Stimulated activated naive B cell treated with anti-CD40 and anti-IgM and Interleukin-4, amounts not matched to agents 10 μg/mL and 1 μg/mL and 100 μg/mL, for 72 hours (primary cell): ENCODE measurements at places on chromosomes 2 and 18.
A peak's percentile ranks its signal among the peaks of the same experiment; 100 is the strongest.

GRCh38 chr2:152507907-152508306, 172.9 kb downstream of the FMNL2 start:
- peaks cover 1% of the 10 kb centered on the region for H3K27me3 ChIP-seq
- no peaks in the 10 kb centered on the region for H3K36me3 ChIP-seq
- H3K4me3 ChIP-seq = no peak overlapping the region
- no peak for DNase-seq
- no peak overlapping the region for H3K27ac ChIP-seq

- no peak for DNase-seq
- peaks cover 6% of the 10 kb centered on the region for H3K27me3 ChIP-seq
- H3K27ac ChIP-seq = no peak overlapping the region
- H3K36me3 ChIP-seq = no peaks in the 10 kb centered on the region
Observed at GRCh38 chr2:15040429-15041084, 408.0 kb downstream of the LRATD1 start.

DNA sequence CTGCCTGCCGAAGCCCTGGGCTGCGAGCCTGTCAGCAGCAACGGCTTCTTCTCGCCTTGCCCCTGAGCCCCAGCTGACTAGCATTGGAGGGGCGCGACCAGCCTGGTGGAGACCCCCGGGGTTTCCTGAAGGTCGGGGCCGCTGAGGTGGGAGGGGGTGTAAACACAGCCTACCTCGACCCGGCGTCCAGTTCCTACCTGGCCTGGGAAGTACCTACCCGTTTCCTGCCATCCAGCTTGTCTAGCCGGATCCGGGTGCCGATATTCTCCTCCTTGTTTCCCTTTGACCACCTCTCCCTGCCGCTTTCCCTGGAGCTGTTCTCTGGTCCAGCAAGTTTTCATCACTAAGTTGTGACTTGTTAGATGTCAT, 511 bp downstream of the MOB4 start:
- peaks cover 13% of the 10 kb centered on the region for H3K4me1 ChIP-seq
- peak; percentile 13 for DNase-seq
- H3K27ac ChIP-seq = peak overlapping the region; percentile 99
- peaks cover 33% of the 10 kb centered on the region for H3K36me3 ChIP-seq
- H3K27me3 ChIP-seq = no peaks in the 10 kb centered on the region
- peak overlapping the region; percentile 98 for H3K4me3 ChIP-seq

- H3K27me3 ChIP-seq = no peaks in the 10 kb centered on the region
- DNase-seq = no peak
- peak overlapping the region; percentile 74 for H3K27ac ChIP-seq
- H3K4me3 ChIP-seq = no peak overlapping the region
- peaks cover 30% of the 10 kb centered on the region for H3K4me1 ChIP-seq
- H3K36me3 ChIP-seq = peaks cover 13% of the 10 kb centered on the region
Observed at GRCh38 chr2:230721712-230722111, 9.1 kb downstream of the CAB39 start.

GRCh38 chr2:227310756-227311110, 14.3 kb upstream of the MFF start:
- no peaks in the 10 kb centered on the region for H3K27me3 ChIP-seq
- H3K27ac ChIP-seq = no peak overlapping the region
- no peaks in the 10 kb centered on the region for H3K4me1 ChIP-seq

DNA sequence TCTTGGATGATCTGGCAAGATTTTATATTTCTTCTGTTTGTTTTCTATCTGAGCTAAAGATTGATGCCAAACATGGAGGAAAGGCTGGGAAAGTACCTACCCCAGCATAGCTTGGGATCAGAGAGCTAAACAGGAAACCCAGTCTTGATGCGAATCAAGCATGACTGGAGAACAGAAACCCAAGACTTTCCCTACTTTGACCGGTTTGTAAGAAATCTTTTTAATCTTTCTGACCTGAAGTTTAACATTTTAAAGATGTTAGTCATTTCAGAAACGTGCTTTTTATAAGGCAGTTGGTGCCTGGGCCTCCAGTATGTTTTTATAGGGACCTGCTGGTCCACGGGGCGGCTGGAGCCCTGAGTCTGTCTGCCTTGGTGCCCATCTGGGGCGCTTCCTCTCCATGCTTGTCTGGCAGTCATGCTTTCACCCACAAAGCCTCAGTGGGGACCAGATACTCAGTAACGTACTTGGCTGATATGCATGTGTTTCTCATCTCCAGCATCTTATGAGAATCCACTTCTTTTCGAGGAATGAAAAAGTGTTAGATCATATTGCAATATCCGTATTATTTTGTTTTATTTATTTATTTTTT, 266.5 kb downstream of the PTGR3 start:
- H3K27me3 ChIP-seq = no peaks in the 10 kb centered on the region
- no peak overlapping the region for H3K4me3 ChIP-seq
- no peak overlapping the region for H3K27ac ChIP-seq
- no peak for DNase-seq
- H3K4me1 ChIP-seq = peaks cover 22% of the 10 kb centered on the region

GRCh38 chr2:98818164-98818563, 87.2 kb upstream of the MGAT4A start:
- no peak overlapping the region for H3K4me3 ChIP-seq
- H3K36me3 ChIP-seq = no peaks in the 10 kb centered on the region
- H3K27ac ChIP-seq = no peak overlapping the region

GRCh38 chr18:57073501-57074187, 73.2 kb upstream of the BOD1L2 start:
- no peak overlapping the region for H3K27ac ChIP-seq
- peaks cover 29% of the 10 kb centered on the region for H3K27me3 ChIP-seq
- H3K36me3 ChIP-seq = no peaks in the 10 kb centered on the region

DNA sequence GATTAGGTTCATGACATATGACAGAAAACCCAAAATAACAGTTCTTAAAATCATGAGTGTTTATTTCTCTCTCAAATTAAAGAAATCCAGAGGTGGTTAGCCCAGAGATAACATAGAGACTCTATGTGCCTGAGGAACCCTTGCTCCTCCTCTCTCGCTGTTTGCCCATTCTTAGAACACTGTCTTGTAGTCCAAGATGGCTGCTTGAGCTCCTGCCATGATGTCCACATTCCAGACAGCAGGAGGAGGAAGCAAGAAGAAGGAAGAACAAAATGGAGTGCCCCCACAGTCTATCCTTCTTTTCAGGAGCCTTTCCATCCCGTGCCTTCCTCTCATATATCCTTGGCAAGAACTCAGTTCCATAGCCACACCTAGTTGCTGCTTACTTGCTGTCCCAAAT, 13.9 kb upstream of the ST8SIA5 start:
- no peak overlapping the region for H3K27ac ChIP-seq
- H3K4me1 ChIP-seq = peaks cover 20% of the 10 kb centered on the region
- H3K27me3 ChIP-seq = peaks cover 6% of the 10 kb centered on the region
- no peak for DNase-seq
- H3K4me3 ChIP-seq = no peak overlapping the region

GRCh38 chr2:102795641-102796040, 33.8 kb downstream of the TMEM182 start:
- H3K27ac ChIP-seq = no peak overlapping the region
- H3K36me3 ChIP-seq = peaks cover 36% of the 10 kb centered on the region
- no peak for DNase-seq
- no peaks in the 10 kb centered on the region for H3K4me1 ChIP-seq
- H3K27me3 ChIP-seq = no peaks in the 10 kb centered on the region

GRCh38 chr2:12701786-12702167, 15.0 kb upstream of the TRIB2 start:
- H3K4me1 ChIP-seq = peaks cover 4% of the 10 kb centered on the region
- H3K4me3 ChIP-seq = no peak overlapping the region
- DNase-seq = no peak
- H3K27ac ChIP-seq = no peak overlapping the region
- peaks cover 20% of the 10 kb centered on the region for H3K27me3 ChIP-seq

DNA sequence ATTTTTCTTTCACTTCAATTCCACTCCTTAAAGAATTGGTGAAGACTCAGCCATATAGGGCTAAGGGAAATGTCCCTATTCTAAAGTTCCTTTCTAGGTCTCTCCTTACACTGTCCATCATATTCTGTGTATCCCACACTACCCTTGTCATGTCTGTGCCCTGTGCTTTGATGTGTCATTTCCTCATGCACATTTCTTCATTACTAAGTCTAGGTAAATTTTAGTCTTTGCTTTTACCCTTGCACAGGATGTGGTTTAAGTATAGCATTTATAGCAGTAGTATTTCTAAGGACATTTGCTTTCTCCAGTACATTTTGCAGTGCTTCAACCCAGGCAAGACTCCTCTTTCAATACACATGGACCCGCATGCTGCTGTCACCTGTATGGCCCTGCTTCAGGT, 221.5 kb upstream of the ACVR2A start:
- H3K4me1 ChIP-seq = peaks cover 8% of the 10 kb centered on the region
- no peak overlapping the region for H3K27ac ChIP-seq
- no peak for DNase-seq
- no peaks in the 10 kb centered on the region for H3K36me3 ChIP-seq

- peaks cover under 1% of the 10 kb centered on the region for H3K27me3 ChIP-seq
- DNase-seq = no peak
- H3K4me1 ChIP-seq = no peaks in the 10 kb centered on the region
- no peak overlapping the region for H3K27ac ChIP-seq
Observed at GRCh38 chr18:7520200-7520785, 46.8 kb upstream of the PTPRM start.

DNA sequence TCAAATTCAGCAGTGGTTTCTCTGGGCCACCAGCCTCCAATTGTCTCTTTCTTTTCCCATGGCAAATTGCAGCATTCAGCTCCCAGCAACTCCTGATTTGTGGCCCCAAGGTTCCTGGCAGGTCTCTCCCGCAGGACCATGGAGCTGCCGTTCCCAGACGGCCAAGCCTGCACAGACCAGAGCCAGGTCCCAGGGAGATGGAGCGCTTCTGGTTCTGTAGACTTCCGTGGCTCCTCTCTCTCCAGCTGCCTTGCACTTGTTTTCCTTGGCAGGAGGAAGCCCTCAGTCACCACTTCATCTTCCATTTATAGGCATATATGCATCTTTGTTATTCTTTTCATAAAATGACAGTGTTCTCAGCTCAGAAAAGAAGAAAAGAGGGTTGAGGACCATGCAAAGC, 21.7 kb downstream of the TNP1 start:
- H3K27me3 ChIP-seq = peaks cover 3% of the 10 kb centered on the region
- H3K36me3 ChIP-seq = no peaks in the 10 kb centered on the region
- H3K27ac ChIP-seq = no peak overlapping the region

- peaks cover 53% of the 10 kb centered on the region for H3K4me1 ChIP-seq
- peak overlapping the region; percentile 14 for H3K27ac ChIP-seq
- no peak for DNase-seq
- H3K36me3 ChIP-seq = no peaks in the 10 kb centered on the region
- H3K4me3 ChIP-seq = no peak overlapping the region
- peaks cover 10% of the 10 kb centered on the region for H3K27me3 ChIP-seq
Observed at GRCh38 chr2:1612391-1613077, 131.8 kb downstream of the PXDN start.

DNA sequence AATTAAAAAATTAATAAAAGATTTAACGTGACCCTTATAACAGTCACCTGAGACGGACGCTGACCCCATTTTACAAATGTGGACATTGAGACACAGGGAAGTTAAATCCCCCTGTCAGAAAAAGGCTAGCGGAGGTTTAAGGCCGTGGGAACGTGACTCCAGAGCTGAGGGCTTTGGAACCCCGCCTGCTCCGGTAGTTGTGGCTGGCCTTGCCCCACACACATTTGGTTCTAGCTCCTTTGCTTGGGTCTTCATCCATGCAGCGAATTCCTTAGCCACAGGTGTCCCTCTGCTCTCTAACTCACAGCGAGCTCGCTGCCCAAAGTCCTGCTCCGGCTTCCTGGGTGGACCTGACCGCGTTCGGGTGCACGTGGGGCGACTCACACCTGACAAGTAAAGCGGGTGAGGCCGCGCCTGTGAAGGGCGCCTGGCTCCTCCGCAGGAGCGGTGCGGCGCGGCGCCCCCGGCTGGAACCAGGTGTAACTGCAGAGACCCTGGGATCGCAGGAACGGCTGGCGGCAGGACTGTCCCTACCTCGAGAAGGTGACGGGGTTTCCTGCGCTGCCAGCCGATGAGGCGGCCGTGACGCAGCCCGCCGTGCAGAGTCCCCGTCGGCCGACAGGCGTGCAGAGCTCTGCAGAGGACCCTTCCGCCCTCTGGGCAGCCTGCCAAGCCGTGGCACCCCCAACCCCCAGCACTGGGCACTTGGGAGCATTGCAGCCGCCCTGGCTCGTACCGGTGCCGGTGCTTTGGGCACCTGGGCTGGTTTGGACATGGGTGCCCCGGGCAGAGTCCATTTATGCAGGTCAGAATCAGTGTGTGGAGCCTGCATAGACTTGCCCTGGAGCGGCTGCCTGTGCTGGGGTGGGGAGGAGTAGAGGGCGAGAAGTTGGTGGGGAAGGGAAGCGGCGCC, 2.4 kb upstream of the PROC start:
- peak overlapping the region; percentile 90 for H3K4me3 ChIP-seq
- peaks cover 3% of the 10 kb centered on the region for H3K27me3 ChIP-seq
- DNase-seq = peak; percentile 78
- no peaks in the 10 kb centered on the region for H3K36me3 ChIP-seq
- H3K4me1 ChIP-seq = peaks cover 30% of the 10 kb centered on the region
- H3K27ac ChIP-seq = peak overlapping the region; percentile 79

DNA sequence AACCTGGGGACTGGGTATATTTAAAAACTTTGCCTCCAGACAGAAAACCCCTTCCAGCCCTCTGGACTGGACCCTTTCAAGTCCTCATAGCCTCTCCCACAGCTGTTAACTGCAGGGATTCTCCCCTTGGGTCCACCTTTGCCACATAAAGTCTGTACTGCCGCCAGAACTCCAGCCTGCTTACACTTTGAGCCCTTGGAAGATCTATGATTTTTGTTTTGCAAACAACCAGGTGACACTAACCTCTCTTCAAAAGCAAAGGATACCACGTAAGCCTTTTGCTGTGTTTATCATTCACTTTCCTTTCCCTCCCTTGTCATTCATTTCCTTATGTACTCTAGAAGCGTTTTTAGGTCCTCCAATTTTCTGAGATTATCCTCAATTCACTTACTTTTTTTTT, 4.1 kb upstream of the AGXT start:
- peaks cover 8% of the 10 kb centered on the region for H3K27me3 ChIP-seq
- no peaks in the 10 kb centered on the region for H3K36me3 ChIP-seq
- no peak overlapping the region for H3K27ac ChIP-seq

DNA sequence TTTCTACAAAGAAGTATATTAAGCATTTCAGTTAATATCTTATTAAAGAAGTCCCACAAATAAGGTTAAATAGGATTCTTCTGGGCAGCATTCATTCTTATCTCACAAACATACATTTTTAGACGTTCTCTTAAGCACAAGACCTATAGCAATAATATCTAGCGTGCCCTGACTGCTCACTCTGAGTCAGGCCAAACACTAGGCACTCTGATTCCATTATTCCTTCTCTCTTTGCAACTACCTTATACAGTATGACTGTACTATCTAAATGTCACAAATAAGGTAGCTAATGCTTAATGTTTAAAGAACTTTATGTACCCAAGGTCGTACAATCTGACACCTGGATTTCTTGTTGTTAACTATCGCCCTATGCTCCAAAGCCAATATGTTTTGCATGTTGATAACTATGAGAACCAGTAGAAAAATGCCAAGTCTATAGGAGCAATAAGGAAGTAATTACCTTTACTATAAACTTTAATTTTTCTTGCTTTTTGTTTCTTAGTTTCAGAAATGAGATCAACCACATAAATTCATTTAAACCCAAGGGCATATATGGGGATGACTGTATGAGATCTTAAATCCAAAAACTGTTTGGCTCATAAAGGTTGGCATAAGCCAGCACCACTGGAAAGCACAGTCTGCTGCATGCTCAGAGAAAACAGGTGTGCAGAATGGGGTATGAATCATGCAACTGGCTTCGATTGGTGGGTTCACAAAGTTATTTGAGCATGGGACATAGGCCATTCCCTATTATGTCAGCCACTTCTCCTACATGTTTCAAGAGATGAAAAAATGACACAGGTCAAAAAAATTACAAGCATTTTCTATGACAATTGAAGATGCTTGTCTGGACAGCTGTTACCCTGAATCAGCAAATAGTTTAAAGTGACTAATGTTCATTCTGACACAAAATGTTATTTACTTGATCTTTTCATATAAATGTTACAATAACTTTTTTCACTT, 352.0 kb downstream of the IRS1 start:
- no peak for DNase-seq
- H3K4me3 ChIP-seq = no peak overlapping the region
- no peaks in the 10 kb centered on the region for H3K36me3 ChIP-seq
- H3K27ac ChIP-seq = no peak overlapping the region
- peaks cover 6% of the 10 kb centered on the region for H3K27me3 ChIP-seq
- H3K4me1 ChIP-seq = no peaks in the 10 kb centered on the region
